ENCODE measurements at places on chromosomes 2 and 18. TPM values are rescaled to one million over a fixed set of nuclear protein-coding genes. Genes with fewer than 3 reads are reported as not detected.

Gene RAX
- total RNA-seq: not detected

- no peak overlapping the region for H3K4me3 ChIP-seq
- H3K36me3 ChIP-seq: peaks cover 31% of the 10 kb centered on the region
- H3K27ac ChIP-seq: no peak overlapping the region
- no peaks in the 10 kb centered on the region for H3K4me1 ChIP-seq
These were observed 36.1 kb downstream of the ASXL2 start for GRCh38 chr2:25842155-25842554.

DNA sequence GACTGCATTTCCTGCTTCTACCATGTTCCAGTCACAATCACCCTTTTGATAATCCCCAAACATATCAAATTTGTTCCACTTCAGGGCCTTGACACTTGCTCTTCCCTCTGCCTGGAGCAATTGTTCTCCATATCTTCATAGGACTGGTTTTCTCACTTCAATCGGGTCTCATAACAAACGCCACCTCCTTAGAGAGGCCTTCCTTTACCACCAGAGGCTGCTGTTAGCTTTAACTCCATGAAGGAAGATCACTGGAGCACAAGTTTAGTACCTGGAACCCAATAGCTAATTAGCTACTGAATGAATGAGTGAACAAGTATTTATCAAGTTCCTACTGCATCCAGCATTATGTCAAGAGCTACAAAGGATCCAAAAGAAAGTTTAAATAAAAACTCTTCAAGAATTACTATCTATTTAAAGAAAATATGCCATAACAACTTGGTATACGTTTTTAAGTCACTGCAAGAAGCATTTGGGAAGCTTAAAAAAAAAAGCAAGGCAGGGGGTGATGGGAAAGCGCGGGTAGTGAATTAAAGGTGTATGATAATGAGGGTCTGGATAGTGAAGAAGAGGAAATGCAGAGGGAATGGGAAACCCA lies 58.8 kb downstream of the BAZ2B start:
- H3K4me1 ChIP-seq: no peaks in the 10 kb centered on the region
- no peaks in the 10 kb centered on the region for H3K27me3 ChIP-seq
- no peak for DNase-seq
- no peak overlapping the region for H3K4me3 ChIP-seq
- H3K36me3 ChIP-seq: no peaks in the 10 kb centered on the region

GRCh38 chr2:179106342-179106675 lies 56.4 kb upstream of the CCDC141 start:
- H3K27me3 ChIP-seq: no peaks in the 10 kb centered on the region
- no peak overlapping the region for H3K27ac ChIP-seq
- no peaks in the 10 kb centered on the region for H3K4me1 ChIP-seq
- no peaks in the 10 kb centered on the region for H3K36me3 ChIP-seq
- no peak for DNase-seq
- no peak overlapping the region for H3K4me3 ChIP-seq

- DNase-seq: no peak
- no peak overlapping the region for H3K4me3 ChIP-seq
- H3K27me3 ChIP-seq: no peaks in the 10 kb centered on the region
- H3K36me3 ChIP-seq: no peaks in the 10 kb centered on the region
- no peak overlapping the region for H3K27ac ChIP-seq
These were observed 38.7 kb upstream of the ANXA4 start for GRCh38 chr2:69703189-69703588.

Data from CD4-positive, alpha-beta T cell (primary cell).